Activated gamma-delta T cell (primary cell): ENCODE measurements at places on chromosomes 12 and 14.

GRCh38 chr14:72744416-72745120 is 149.3 kb downstream of the DPF3 start:
- DNase-seq, result no peak

DNA sequence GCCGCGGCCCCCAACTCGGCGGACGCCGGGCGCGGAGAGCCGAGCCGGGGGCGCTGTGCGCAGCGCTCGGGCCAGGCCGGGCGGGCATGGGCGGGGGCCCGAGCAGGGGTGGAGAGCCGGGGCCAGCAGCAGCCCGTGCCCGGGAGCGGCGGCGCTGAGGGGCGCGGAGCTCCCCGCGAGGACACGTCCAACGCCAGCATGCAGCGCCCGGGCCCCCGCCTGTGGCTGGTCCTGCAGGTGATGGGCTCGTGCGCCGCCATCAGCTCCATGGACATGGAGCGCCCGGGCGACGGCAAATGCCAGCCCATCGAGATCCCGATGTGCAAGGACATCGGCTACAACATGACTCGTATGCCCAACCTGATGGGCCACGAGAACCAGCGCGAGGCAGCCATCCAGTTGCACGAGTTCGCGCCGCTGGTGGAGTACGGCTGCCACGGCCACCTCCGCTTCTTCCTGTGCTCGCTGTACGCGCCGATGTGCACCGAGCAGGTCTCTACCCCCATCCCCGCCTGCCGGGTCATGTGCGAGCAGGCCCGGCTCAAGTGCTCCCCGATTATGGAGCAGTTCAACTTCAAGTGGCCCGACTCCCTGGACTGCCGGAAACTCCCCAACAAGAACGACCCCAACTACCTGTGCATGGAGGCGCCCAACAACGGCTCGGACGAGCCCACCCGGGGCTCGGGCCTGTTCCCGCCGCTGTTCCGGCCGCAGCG is 639 bp downstream of the FZD10 start:
- no peak for DNase-seq

DNA sequence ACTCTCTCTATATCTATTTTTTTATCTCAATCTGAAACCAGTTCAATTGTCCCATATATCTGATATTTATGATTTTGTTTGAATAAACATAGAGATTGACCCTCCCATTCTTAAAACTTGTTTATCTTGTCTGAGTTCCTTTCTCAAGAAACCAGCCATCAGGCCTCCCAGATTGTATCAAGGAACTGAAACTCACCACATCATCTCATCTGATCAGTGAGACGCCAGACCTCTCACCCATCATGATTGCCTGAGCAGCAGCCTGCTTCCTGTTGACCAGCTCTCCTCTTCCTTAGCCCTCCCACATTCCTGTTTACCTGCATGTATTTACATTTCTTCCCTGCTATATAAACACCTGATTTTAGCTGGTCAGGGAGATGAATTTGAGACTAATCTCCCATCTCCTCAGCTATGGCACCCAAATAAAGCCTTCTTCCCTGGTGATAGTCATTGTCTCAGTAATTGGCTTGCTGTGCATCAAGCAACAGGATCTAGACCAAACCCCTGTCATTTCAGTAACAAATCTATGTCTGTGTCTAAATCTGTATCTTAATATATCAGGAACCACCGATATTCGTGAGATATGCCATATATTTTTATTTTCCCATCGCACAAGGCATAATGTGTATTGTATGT is 323.6 kb downstream of the TMTC2 start:
- DNase-seq, result no peak

GRCh38 chr12:76108356-76108755 is 23.9 kb upstream of the NAP1L1 start:
- no peak for DNase-seq

DNA sequence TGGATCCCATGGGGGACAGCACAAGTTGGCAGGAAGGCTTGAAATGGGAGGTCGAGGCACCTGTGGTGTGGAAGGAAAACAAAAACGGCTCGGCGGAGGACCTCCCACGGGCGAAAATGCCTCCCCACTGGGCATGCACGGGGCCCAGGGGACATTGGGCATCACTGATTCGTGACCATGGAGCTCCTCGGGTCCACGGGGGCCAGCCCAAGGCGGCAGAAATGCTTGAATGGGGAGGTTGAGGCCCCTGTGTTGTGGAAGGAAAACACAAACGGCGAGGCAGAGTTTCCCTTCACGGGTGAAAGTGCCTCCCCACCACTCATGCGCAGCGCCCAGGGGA is 376.0 kb downstream of the ALG10 start:
- DNase-seq, result no peak

DNA sequence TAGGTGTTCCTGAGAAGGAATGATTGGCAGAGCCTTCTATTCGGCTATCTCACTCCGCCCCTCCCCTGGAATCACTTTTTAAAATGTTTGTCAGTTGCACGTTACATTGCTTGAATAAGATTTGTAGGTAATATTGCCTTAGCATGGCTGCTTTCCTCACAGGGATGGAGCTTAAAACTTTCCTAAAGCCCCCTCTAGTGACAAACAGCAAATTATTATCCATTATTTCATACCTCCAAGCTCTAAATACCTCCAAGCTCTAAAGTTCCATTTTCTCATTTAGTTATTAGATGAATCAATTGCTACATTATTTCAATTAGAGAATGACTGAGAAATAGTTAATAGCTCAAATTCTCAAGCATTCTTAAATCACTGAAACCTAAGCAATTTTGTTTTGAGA is 5.1 kb upstream of the SPATA7 start:
- DNase-seq, result no peak

DNA sequence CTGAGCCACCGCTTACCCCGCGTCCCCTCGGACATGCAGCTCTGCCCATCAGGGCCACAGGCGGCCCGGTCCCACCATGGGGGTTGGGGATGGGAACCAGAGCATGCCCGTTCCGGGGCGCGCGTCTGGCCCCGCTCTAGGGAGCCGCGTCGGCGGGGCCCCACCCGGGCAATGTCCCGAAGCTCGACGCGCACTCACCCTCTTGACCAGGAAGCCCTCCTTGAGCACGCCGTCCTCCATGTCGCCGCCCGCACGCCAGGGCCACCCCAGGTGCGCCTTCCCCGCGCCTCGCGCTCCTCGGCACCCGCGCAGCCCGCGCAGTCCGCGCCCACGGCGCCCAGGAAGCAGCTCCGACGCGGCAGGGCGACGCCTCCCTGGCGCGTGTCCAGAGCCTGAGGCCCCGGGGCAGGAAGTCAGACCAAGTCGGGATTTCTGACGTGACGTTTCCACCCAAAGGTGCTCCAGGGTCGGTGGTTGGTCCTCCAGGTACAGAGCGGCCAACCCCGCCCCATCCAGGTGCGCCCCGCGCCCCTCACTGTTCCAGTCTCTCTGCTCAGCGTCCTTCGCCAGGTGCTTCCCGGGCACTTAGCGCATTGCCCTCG is at the start of gene PLEK2:
Gene PLEK2, minus strand, starts transcription at position 346 of the 602 bp plus-strand sequence. Its CDS starts 106 bp downstream, at position 240.
- DNase-seq, result no peak

DNA sequence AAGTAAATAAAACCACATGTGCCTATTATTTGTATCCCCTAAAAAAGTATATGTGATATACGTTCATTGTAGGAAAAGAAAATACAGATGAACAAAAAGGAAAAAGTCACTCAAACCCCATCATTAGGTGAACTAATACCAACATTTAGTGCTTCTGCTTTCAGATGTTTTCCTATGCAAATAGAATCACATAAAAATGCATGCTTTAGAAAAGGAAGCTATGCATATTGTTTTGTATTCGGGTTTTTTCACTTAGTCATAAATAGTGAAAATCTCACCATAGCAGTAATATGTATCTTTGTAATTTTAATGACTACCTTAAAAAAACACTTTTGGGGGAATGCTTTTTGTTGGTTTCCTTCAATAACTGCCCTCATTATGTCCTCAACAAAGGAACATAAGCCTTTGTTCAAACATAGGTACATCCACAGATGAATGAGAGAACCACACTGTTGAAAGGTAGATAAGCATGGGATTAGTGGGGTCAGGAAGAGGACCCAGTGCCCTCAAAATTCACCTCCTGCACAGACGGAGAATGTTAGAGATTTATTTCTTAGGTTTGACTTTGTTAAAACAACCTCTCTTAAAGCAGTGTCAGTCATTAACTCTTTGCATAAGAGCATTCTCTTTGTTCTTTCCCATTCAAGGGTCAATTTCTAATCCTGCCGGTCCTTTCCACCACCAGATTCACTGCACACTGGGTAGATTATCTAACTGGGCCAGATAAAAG is 6.5 kb downstream of the AMDHD1 start:
- DNase-seq, result no peak

- DNase-seq, result no peak
These were observed 180.4 kb upstream of the DIO3 start for GRCh38 chr14:101380940-101381339.

DNA sequence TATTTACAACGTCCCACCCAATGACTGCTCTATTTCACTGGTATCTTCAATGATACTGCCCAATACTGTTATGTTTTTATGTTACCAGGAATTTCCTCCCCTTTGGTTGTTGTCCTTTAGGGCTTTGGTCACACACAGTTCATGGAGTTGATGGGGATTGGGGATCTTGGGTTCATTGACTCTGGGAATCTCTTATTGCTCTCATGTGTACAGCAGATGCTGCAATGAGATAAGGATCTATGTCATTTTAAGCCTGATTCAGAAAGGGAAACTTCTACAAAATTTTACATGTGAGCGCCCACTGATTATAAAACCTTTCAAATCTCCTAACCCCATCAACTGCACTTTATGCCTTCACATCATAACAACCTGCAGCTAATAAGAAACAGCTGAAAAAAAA is 67.2 kb downstream of the FAR2 start:
- no peak for DNase-seq

DNA sequence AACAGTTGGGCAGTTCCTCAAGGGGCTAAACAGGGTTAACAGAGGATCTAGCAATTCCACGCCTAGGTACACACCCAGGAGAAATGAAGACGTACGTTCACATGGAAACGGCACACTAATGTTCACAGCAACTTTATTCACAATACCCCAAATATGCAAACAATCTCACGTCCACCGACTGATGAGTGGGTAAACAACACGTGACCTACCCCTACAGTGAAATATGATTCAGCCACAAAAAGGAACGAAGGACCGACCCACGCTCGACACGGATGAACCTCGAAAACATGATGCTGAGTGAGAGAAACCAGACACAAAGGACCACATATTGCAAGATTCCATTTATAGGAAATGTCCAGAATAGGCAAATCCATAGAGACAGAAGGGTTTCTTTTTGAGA is 112.7 kb downstream of the NCOR2 start:
- DNase-seq, result no peak

DNA sequence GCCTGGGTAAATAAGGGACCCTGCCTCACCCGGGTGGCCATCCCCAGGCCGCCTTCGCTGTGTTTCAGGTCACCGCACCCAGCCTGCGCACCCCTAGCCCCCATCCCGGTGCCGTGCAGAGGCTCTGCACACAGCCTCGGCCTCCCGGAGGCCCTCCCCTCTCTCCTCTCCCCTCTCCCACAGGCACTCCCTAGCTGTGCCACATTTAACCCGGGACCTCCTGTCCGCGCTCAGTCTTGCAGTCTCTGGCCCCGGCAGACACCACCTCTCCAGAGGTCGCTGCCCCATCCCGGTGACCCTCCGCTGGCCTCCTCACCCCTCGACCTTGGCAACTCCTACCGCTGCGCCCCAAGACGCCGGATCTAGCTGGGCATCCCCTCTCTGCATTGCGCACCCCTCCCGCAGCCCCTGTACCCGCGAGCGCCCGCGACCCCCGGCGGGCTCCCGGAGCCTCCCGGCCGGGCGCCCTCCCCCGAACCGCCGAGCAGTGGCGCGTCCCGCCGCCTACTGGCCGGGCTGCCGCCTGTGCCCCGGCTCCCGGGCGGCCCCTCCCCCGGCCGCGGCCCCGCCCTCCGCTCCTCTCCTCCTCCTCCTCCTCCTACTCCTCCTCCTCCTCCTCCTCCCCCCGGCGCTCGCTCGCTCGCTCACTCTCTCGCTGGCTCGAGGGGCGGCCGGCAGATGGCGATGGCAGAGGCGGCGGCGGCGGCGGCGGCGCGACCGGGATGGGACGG is 120.7 kb downstream of the AACS start:
- no peak for DNase-seq

- no peak for DNase-seq
These were observed 103.3 kb downstream of the PELI2 start for GRCh38 chr14:56221382-56222128.

- no peak for DNase-seq
These were observed 4.9 kb upstream of the SOX5 start for GRCh38 chr12:23954332-23954731.

- no peak for DNase-seq
These were observed 67.7 kb downstream of the C14orf132 start for GRCh38 chr14:96106891-96107290.

DNA sequence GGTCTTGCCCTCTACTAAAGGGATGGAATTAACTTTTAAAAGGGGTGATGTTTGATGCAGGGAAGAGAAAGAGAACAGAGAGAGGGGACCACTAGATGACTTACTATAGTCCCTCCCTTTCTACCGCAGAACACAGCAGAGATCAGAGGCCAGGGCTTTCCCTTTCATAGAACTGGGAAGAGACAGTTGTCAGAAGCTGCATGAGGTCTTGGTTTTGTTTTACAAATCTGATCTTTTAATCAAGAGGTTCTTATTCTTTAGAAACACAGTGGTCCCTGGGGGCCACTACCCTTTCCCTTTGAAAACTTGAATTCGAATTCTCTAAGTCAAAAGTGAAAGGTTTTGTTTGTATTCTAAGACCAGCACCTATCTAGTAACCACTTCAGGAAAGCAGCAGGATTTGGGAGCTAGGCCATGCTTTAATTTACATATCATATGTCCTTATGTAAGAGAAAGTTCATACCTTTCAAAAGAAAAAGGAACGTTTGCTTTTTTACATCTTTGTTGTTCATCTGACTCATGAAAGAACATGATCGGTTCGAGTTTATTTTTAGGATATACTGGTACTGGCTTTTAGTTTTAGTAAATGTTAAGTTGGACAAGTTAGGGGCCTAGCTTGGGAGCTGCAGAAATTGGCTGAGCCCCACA is 6.3 kb downstream of the FBXL14 start:
- no peak for DNase-seq

DNA sequence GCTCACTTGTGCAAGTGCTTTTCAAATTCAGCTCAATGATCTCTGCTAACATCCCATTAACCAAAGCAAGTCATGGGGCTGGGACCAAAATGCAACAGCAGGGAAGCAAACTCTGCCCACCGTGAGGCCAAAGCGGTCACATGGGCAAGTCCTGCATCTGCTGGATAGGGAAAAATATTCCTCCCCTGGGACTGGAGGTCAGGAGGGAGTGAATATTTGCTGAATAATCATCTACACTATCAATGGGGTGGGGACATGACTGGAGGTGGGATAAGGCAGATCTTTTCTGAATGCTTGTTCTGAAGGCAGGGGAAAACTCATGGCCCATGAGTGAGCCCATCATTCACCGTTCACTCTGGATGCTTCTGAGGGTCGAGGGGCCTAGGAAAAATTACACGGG is 45.1 kb upstream of the VRK1 start:
- no peak for DNase-seq
